ENCODE measurements at places on chromosomes 3 and 15.

DNA sequence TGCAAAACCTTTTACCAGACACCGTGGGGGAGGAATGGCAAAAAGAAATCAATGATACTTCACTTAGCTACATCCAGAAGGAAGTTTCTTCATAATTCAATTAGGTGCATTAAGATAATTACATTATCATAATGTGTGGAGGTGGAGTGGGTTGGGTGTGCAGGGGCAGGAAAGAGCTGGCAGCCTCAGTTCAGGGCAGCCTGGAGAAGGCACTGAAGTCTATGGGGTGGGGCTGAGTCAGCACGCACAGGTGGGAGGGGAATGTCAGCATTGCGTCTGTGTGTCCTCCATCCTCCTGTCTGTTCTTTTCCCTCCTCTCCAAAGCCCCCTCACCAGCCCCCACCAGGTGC is 278.8 kb downstream of the GABRG3 start:
- DNase-seq, result no peak

DNA sequence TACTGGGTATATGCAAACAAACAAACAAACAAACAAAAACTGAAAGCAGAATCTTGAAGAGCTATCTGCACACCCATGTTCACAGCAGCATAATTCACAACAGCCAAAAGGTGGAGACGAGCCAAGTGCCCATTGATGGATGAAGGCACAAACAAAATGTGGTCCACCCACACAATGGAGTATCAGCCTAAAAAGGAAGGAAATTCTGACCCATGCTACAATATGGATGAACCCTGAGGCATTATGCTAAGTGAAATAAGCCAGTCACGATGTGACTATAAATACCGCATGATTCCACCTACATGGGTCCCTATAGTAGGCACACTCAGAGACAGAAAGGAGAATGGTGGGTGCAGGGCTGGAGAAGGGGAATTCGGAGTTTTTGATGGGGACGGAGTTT is 24.1 kb downstream of the XPC start:
- DNase-seq, result no peak

DNA sequence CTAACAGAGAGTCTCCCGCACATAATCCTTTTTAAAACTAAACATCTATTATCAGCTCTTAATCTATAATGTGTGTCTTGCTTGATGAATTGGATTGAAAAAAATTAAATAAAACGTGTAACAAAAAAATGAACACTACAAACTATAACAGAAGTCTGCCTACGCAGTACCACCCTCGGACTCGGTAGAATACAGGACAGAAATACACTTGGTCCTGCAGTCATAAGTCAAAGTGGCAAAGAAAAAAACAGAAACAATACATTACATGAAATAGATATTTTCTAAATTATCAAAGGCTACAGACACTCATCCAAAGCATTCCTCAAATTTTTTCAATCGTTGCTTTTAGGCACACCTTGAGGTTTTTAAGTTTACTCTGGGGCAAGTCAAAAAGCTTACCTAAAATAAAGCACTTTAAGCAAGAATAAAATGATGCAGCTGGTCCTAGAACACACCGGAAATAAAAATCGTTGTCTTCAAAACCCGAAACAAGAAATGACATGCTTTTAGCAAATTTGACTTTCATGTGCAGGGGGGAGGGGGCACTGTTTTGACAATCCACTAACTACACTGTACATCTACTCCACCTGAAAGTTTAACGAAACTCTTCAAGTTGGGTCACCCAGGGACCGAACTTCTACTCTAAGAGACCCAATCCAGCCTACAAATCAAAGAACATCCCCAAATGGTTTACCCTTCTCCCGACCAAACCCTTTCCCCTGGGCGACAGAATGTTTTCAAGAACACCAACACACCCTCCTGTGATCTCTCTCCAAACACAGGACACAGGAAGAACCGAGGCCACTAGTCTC is 1.3 kb downstream of the ADAM10 start:
- no peak for DNase-seq

GRCh38 chr3:172329070-172329469 is 119.2 kb downstream of the GHSR start:
- DNase-seq, result no peak
